ENCODE measurements at places on chromosomes 6 and 20. TPM values are rescaled to one million over a fixed set of nuclear protein-coding genes. Genes with fewer than 3 reads are reported as not detected.

Gene OPN5
- total RNA-seq, result not detected

Gene CPXM1
- 0.33 TPM for total RNA-seq

Gene JARID2
- total RNA-seq, result 29.7 TPM

Gene HLA-DQA1
- 35.4 TPM for total RNA-seq

Gene SCGN
- total RNA-seq, result not detected

Gene ATAT1
- total RNA-seq, result 8.0 TPM

Gene APOBEC2
- not detected for total RNA-seq

Gene BICRAL
- total RNA-seq, result 28.1 TPM
